Activated CD4-positive, alpha-beta T cell treated with anti-CD3 and anti-CD28 coated beads, Interleukin-2, Interleukin-4, amounts not matched to agents 100 ng/mL and 50 ng/mL, durations not matched to agents 16 hours and 8 hours (primary cell): ENCODE measurements at places on chromosomes 12 and 14.

- no peak for DNase-seq
Measured at GRCh38 chr12:11556682-11557081, 92.8 kb upstream of the ETV6 start.

- DNase-seq = no peak
Measured at GRCh38 chr12:115355301-115355700, 671.3 kb upstream of the TBX3 start.

DNA sequence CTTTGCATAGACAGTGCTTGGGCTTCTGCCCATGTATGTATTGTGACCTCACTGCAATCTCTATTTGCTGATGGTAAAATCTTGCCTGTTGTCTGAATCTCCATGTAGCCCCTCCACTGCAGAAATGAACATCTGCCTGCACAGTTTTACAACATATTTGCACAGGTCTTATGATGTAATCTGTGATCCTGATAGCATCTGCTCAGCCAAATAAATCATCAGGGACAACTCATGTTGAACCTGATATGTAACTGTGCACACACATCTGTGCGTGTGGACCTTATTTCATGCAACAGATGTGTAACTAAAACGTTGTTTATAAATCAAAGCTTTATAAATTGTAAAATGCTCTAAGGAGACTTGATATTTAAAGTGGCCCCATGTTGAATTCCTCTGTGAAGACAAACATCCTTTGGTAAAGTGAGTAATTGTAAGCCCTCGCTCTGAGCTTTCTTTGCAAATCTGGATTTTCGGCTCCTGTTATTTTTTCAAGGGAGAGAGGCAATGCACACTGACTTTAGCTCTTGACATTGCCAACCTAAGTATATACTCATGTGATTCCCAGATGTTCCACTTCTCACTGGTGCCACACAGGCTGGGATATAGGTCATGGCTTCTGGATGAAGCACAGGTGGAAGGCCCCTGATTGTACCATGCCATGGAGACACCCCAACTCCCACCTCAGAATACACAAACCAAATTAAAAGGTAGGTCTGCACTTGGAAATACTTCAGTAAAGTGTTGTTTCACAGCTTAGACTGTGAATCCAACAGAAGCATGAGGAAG is 371.3 kb downstream of the GRIN2B start:
- DNase-seq = no peak

DNA sequence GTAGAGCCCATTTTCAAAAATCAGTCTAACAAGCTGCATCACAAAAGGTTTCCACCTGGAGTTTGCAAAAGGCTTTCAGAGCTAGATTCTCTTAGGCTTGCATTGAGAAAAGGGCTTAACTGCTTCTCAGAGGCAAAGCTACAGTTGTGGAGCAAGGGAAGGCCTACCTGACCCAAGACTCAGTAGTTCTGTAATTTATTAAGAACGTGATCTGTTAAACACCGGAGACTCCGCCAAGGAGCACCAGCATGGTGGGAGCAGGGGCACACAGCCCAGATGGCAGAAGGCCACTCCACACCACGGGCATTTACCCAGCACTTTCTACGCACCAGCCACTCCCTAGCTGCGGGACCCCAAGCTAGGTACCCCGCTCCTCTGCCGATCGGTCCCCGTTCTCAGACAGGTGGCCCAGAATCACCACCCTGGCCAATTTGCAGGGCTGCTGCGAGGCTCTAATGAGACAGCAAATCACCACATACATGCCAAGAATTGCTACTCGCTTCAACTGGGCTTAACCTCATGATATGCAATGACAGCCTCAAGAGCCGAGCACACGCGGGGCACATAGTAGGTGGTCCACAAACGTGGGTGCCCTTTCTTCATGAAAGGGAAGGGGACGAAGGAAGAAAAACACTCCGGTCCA is 1.5 kb downstream of the ITPK1 start:
- no peak for DNase-seq

GRCh38 chr12:100591979-100592378 is 18.5 kb downstream of the GAS2L3 start:
- no peak for DNase-seq

DNA sequence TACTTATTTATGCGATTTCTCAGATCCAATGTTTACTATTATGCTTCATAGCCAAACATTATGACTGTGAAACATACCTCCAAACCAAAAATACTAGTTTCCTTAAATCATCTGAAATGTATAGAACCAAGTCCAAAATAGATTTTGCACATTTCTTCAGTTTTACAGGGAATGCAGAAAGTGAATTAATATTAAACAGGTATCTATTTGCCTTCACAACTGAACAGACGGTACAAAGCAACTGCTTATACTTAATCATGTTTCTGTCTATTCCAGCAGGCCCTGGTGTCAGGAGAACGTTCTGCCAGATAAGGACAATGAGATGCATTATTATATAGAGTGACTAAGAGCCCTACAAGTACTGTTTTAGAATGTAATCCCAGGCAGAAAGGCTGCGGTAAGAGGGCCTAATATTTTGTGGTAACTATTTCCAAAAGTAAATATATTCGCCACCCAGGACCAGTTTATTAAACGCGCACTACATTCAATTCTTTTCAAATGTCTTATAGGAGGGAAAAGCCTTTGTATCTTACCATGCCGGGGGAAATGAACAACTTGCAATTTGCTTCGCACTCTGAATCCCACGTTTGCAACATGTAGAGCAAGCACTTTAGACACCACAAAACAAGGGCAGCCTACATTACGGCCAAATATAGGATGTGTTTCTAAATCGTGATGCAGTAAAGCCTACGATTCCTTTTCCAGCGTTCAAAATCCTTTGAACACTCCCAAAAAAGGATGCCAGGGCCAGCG is 1.5 kb downstream of the CORO1C start:
- DNase-seq = no peak

GRCh38 chr12:115384391-115384790 is 700.4 kb upstream of the TBX3 start:
- DNase-seq = no peak

DNA sequence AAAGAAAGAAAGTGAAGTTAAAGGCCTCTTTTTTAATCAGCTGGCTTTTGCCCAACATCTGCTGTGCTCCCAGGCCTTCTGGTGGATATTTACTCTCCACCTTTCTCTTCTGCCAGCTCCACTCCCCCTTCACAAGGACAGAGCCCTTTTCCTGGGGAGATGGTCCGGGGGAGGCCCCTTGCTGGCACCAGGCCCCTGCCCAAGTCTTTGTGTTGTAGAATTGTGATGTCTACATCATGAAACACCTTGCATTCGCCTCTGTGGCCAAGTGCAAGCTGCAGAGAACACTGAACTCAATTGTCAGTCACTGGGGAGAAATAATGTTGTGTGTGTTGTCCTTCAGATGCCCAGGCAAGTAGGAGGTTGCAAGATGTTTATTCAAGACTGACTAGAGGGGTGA is 150.3 kb downstream of the DPF3 start:
- no peak for DNase-seq

- DNase-seq = no peak
Measured at GRCh38 chr14:82009076-82009475, 475.4 kb upstream of the SEL1L start.

GRCh38 chr12:86226481-86226880 is 29.7 kb downstream of the MGAT4C start:
- DNase-seq = no peak

DNA sequence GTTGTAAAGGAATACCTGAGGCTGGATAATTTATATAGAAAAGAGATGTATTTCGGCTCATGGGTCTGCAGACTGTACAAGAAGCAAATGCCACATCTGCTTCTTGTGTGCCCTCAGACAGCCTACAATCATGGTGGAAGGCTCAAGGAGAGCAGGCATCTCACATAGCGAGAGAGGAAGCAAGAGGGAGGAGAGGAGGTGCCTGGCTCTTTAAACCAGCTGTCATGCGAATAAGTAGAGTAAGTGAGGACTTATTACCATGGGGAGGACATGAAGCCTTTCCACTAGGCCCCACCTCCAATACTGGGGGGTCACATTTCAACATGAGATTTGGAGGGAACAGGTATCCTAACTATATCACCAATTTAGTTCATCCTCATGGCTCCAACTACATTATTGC is 118.7 kb downstream of the ACSS3 start:
- DNase-seq = no peak

DNA sequence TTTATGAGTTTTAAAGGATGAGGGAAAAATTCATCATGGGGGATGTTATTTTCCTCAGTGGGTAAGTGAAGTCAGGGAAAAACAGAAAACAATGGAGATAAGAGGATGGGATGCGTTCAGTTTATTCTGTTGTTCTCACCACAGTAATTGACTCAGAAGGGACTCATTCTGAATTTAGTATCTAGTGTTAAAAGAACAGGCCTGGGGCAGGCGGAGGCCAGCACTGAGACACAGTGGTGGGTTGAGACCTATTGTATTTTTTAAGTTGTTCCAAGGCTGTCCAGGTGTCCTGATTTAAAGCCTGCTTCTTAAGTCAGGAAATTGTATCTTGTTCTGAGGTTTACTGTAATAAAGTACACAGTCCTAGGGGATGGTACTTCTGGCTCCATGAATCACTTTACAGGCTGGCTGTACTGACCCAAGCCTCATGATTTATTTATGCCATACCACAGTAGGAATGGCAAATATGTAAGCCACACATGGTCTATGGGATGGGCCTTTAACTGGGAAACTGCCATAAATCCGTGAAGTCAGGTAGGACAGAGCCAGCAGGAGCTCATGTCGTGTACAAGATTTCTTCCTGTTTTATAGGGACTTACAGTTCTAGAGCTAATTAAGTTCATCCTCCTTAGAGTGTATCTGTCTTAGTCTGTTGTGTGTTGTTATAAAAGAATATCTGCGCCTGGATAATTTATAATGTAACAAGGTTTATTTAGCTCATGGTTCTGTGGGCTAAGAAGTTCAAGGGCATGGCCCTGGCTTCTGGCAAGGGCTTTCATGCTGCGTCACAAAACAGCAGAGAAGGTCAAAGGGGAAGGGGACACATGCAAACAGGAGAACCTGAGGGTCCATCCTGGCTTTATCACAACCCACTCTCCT is 244.1 kb downstream of the FBXL14 start:
- no peak for DNase-seq

DNA sequence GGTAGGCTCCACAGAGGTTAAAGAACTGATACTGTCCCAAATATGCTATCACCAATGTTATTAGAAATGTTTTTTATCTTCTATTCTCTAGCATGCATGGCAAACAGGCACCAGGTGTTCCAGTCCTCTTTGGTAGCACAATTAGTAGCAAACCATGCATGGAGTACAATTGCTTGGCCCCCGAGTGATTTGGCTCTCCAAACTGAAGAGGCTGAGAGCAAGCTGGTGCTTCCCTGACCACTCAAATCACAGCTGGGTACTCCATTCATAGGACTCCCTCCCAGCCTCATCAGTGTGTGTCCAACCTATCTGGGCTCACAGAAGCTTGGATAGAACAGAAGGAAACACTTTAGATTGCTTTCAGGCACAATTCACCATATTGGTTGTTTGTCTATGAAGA is 93.4 kb downstream of the DIO2 start:
- DNase-seq = no peak

GRCh38 chr12:10551375-10551774 is 45.7 kb downstream of the EIF2S3B start:
- no peak for DNase-seq

DNA sequence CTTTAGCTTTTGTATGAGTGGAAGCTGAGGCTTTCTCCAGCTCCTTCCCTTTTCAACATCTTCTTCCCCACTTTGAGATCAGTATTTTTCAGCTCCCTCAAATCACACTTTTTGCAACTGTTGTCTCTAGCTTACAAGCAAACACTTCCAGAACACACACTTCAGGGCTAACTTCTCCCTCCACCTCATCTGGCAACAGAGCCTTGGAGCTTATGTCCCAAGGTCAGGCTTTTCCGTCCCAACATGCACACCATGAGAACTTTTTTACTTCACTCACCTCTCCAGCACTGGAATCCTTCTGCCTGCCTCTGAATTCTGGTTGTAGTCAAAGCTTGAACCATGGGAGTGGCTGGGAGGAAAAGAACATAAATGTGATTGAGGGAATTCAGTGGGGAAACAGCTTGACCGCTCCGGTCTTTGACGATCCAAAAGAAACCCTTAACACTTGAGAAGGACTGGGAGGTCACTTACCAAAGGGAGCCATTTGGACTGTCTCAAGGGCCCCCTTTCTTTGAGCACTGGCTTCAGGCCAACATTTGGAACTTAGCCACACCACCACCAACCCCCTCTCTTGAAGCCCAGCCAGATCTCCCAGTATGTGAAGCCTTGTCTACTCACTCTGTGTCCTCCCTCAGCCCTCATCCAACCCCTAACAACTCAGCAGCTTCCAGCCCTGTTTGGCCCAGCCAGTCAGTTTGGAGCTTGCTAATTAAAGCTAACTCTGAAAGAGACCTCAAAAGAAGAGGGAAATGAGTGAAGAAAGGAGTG is 3.9 kb upstream of the BLOC1S1 start:
- no peak for DNase-seq

DNA sequence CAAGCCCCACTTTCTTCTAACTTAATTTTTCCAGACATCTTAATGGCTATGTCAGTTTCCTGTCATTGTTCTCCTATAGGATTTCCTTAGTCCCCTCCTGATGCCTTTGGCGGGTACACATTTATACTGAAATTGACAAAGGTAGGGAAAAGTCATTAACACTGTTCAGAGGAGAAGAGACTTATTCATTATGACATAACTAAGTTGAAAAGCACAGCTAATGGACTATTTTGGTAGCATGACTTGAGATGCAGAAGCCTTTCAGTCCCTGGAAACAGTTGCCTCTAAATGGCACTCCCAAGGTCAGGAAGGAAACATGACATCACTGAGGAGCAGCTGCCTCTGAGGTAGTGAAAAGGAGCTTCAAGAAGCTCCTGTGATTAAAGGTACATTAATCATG is 317.5 kb upstream of the KITLG start:
- no peak for DNase-seq

- no peak for DNase-seq
Measured at GRCh38 chr14:27305441-27305945, 707.7 kb upstream of the NOVA1 start.

GRCh38 chr12:92185052-92185451 is 39.4 kb upstream of the BTG1 start:
- DNase-seq = peak; percentile 83

GRCh38 chr12:69342421-69342820 is 5.8 kb upstream of the LYZ start:
- no peak for DNase-seq

GRCh38 chr14:71539650-71540285 is 392.5 kb upstream of the RGS6 start:
- no peak for DNase-seq

DNA sequence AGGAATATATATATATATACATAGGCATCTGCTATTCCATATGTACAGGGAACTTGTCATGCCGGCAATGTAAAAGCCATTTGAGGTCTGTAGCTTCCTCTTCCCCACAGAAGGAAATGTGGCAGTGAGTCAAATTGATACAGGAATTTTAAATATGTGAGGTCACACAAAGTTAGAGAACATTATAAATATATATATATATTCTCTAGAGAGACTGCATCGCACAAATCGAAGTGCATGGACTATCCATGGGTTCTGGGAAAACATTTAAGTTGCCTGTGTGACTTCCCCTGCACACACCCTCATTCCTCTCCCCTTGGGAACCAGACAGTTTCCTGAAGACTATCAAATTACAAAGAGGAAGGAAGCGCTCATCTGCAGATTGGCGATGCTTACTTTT is 100.9 kb upstream of the CCDC91 start:
- DNase-seq = no peak
